Activated CD4-positive, alpha-beta memory T cell treated with anti-CD3 and anti-CD28 coated beads for 36 hours (primary cell): ENCODE measurements at places on chromosomes 4 and X.

- DNase-seq = no peak
- no peaks in the 10 kb centered on the region for H3K27me3 ChIP-seq
- peaks cover 12% of the 10 kb centered on the region for H3K4me1 ChIP-seq
- H3K27ac ChIP-seq = no peak overlapping the region
- peaks cover 14% of the 10 kb centered on the region for H3K36me3 ChIP-seq
- H3K4me3 ChIP-seq = no peak overlapping the region
Measured at GRCh38 chrX:150607201-150607600, 38.8 kb downstream of the MTM1 start.

DNA sequence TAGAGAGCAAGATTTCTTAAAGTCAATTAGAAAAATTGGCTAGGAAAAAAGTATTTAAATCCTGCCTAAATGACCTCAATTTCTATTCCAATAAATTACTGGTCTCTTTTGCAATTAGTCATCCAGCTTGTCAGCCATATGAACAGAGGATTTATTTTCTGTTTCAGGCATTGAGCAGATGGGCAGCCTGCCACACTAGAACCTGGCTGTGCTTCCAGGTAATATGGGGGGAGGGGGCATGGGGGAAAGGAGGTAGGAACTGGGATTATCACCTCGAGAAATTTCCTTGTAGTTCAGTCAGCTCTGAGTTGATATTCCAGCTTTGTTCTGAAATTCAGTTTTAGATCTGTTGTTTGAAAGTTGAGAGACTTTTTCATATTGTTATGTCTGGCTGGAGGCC, 206.3 kb upstream of the LCORL start:
- H3K4me1 ChIP-seq = no peaks in the 10 kb centered on the region
- H3K4me3 ChIP-seq = no peak overlapping the region

DNA sequence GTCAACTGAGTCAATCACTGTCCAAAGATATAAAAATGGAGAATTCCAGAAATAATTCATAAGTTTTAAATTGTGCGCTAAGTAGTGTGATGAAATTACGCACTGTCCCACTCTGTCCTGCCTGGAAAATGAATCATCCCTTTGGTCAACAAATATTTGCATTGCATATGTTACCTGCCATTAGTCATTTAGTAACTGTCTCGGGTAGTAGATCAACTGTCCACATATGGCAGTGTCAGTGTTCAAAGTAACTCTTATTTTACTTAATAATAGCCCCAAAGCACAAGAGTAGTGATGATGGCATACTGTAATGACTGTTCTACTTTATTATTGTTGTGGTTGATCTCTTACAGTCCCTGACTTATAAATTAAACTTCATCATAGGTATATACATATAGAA, 3.4 kb downstream of the YTHDC1 start:
- H3K27me3 ChIP-seq = no peaks in the 10 kb centered on the region
- H3K4me3 ChIP-seq = no peak overlapping the region
- peaks cover 17% of the 10 kb centered on the region for H3K36me3 ChIP-seq
- H3K4me1 ChIP-seq = peaks cover 53% of the 10 kb centered on the region
- no peak overlapping the region for H3K27ac ChIP-seq
- no peak for DNase-seq

- H3K27me3 ChIP-seq = peaks cover 12% of the 10 kb centered on the region
- H3K4me3 ChIP-seq = no peak overlapping the region
- DNase-seq = no peak
- H3K36me3 ChIP-seq = no peaks in the 10 kb centered on the region
- H3K4me1 ChIP-seq = no peaks in the 10 kb centered on the region
Measured at GRCh38 chr4:7470522-7471128, 35.9 kb upstream of the PSAPL1 start.

DNA sequence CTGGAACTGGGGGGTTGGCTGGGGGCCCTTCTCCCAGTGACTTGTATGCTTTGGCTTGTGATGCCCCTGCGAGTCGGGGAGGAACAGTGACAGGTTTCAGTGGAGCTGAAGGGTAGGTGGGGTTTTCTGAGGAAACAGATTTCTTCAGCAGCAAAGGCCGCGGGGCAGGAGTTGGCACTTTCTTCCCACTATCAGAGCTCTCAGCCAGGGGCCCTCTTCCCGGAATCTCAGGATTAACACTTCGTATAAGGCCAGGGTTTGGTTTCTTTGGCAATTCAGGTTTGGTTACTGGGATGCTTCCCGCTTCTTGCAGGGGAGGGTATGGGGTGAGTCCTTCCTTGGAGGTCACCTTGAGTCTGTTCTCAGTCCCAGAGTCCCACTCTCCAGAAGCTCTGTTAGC, 75.4 kb downstream of the RPS3A start:
- H3K36me3 ChIP-seq = no peaks in the 10 kb centered on the region
- H3K4me3 ChIP-seq = no peak overlapping the region
- no peak overlapping the region for H3K27ac ChIP-seq
- no peaks in the 10 kb centered on the region for H3K27me3 ChIP-seq
- H3K4me1 ChIP-seq = no peaks in the 10 kb centered on the region

- H3K4me3 ChIP-seq = no peak overlapping the region
- DNase-seq = no peak
- H3K36me3 ChIP-seq = no peaks in the 10 kb centered on the region
Measured at GRCh38 chr4:182258441-182259000, 15.3 kb downstream of the TENM3 start.

GRCh38 chrX:119359618-119360382, 39.3 kb upstream of the SLC25A43 start:
- H3K4me3 ChIP-seq = no peak overlapping the region
- H3K36me3 ChIP-seq = no peaks in the 10 kb centered on the region
- DNase-seq = no peak
- no peaks in the 10 kb centered on the region for H3K4me1 ChIP-seq
- no peaks in the 10 kb centered on the region for H3K27me3 ChIP-seq

GRCh38 chrX:136019226-136019625, 34.0 kb downstream of the SLC9A6 start:
- peaks cover 18% of the 10 kb centered on the region for H3K36me3 ChIP-seq
- H3K4me3 ChIP-seq = no peak overlapping the region
- no peak for DNase-seq
- peaks cover 10% of the 10 kb centered on the region for H3K4me1 ChIP-seq

DNA sequence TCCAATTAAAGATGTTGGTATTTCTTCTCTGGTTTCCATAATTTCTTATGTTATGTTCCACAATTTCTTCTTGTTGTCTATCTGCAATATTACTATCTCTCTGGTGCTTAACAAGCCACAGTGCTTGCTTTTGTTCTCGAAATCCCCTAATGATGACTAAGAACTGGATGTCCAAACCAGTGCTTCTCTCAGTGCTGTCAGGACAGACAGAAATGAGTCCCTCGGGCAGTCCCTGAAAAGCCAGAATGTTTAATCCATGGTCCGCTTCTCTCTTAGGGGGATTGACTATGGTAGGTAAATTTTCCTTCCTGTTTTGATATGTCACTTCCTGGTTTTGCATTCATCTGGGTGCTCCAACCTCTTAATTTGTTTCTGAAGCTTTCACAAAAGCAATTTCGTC, 321.6 kb upstream of the PCDH10 start:
- H3K27me3 ChIP-seq = no peaks in the 10 kb centered on the region
- no peaks in the 10 kb centered on the region for H3K4me1 ChIP-seq
- no peak overlapping the region for H3K27ac ChIP-seq
- H3K4me3 ChIP-seq = no peak overlapping the region

DNA sequence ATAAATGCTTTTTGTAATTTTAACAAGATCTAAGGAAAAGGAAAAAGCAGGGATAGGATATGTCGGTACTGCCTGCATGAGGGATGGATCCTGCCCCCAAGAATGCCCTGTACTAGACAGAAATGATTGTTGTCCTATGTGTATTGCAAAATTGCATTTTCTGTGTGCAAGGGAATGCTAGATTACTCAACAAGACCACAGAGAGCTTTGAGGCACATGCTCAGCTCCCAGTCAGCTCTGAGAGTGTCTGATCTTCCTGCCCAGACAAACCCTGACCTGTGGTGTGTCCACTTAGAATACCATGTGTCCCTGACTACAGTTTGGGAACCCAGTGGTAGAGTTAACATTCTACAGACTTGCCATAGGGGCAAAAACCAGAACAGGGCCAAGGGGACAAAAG, 129.2 kb upstream of the PAK3 start:
- H3K27me3 ChIP-seq = no peaks in the 10 kb centered on the region
- DNase-seq = no peak
- no peaks in the 10 kb centered on the region for H3K36me3 ChIP-seq
- H3K27ac ChIP-seq = no peak overlapping the region

GRCh38 chr4:183011213-183011907, 87.7 kb upstream of the WWC2 start:
- DNase-seq = no peak
- no peak overlapping the region for H3K4me3 ChIP-seq
- H3K27me3 ChIP-seq = peaks cover 9% of the 10 kb centered on the region
- no peak overlapping the region for H3K27ac ChIP-seq
- no peaks in the 10 kb centered on the region for H3K36me3 ChIP-seq
- H3K4me1 ChIP-seq = no peaks in the 10 kb centered on the region

- H3K4me3 ChIP-seq = no peak overlapping the region
- peaks cover 4% of the 10 kb centered on the region for H3K4me1 ChIP-seq
- peaks cover 5% of the 10 kb centered on the region for H3K36me3 ChIP-seq
- no peaks in the 10 kb centered on the region for H3K27me3 ChIP-seq
- peak; percentile 16 for DNase-seq
- no peak overlapping the region for H3K27ac ChIP-seq
Measured at GRCh38 chr4:80017125-80017854, 55.7 kb downstream of the ANTXR2 start.

DNA sequence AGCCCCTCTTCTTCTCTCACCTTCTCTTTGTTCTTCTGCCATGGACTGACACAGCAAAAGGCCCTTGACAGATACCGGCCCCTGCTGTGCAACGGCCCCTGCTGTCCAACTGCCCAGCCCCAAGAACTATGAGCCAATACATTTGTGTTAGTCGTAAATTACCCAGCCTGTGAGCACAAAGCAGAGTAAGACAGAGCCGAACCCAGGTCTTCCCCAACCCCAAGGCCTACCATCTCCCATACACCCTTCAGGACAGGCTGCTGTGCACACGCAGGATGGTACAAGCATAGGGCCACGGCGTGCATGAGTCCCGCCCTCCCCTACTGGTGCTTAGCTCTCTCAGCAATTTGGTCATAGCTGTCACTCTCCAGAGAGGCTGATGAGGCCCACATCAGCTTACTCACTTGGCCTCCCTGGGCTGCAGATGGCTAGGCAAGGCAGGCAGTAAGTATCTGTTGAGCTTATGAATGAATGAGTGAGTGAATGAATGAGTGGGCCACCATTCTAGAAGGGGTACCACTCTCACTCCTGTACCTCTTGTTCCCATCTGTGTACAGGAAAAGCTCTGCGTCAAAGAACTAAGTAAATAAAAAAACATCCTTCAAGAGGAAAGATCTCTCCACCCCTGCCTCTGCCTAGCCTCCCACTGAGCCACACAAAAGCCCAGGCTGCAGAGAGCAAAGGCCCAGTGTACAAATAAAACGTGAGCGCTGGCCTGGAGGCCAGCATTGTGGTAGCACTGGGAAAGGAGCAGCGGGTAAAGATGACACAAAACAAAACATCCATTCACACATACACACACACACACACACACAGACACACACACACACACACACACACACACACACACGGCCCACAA, 13.9 kb downstream of the WDR1 start:
- peaks cover 97% of the 10 kb centered on the region for H3K4me1 ChIP-seq
- no peak for DNase-seq
- H3K27ac ChIP-seq = peak overlapping the region; percentile 65
- H3K27me3 ChIP-seq = no peaks in the 10 kb centered on the region
- H3K4me3 ChIP-seq = no peak overlapping the region

GRCh38 chr4:139137763-139138162, 39.3 kb downstream of the ELF2 start:
- H3K27ac ChIP-seq = no peak overlapping the region
- peaks cover 11% of the 10 kb centered on the region for H3K36me3 ChIP-seq
- no peak overlapping the region for H3K4me3 ChIP-seq
- no peaks in the 10 kb centered on the region for H3K27me3 ChIP-seq

GRCh38 chr4:996030-996996, 3.1 kb upstream of the SLC26A1 start:
- H3K4me3 ChIP-seq = no peak overlapping the region
- DNase-seq = no peak
- H3K27ac ChIP-seq = no peak overlapping the region
- peaks cover 3% of the 10 kb centered on the region for H3K4me1 ChIP-seq
- H3K27me3 ChIP-seq = peaks cover 25% of the 10 kb centered on the region
